ENCODE measurements at places on chromosomes 1 and 21.

DNA sequence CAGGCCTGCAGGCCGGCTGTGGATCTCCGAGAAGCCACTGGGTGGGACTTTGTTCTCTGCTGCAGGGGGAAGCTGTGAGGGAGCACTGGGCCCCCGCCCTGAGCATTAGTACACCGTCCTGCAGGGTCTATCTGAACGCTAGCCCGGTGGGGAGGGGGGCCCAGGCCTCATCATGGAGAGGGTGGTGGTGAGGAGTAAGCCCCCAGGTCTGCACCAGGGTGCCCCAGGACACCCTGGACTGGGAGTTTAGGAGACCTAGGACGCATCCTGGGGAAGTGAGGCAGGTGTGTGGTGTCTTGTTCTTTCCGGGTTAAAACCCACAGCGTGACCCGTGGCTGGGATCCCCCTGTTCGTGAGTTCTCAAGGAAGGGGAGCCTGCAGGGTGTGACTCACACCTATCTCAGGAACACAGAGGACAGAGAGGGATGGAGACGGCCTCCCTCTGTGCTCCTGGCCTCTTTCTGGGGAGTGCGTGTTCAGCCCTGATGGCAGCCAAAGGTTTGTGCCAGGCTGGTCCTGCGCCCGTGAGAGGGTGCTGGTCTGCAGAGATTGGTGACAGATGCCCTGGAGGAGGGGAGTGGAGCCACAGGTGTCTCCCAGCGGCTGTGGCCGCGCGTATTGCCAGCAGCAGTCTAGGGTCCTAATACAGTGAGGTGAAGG is 44.8 kb downstream of the AGPAT3 start:
- DNase-seq = no peak

GRCh38 chr1:53328541-53329499 is 950 bp upstream of the LRP8 start:
- no peak for DNase-seq

- DNase-seq = no peak
Observed at GRCh38 chr1:231185391-231185790, 23.5 kb downstream of the TRIM67 start.

DNA sequence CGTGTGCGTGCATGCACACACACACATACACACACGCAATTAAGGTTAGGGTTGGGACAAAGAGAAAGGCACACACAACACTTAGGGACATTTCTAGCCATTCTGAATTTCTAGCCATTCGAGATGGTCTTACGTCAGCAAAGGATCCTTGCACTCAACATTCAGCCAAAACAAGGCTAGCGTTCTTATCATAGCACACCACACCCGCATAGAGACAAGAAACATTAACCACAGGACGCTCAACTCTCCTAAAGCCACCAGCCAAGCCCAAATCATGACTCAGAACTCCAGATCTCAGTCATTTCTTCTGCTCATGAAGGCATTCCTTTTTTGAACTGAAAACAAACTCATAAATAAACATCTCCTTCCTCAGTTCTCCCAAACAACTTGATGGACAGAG is 106.8 kb downstream of the LMO4 start:
- DNase-seq = no peak

GRCh38 chr1:17066361-17067068 is 12.7 kb upstream of the SDHB start:
- DNase-seq = no peak

GRCh38 chr1:181592255-181592859 is 109.0 kb downstream of the CACNA1E start:
- DNase-seq = no peak

GRCh38 chr1:41366455-41367287 is 5.4 kb downstream of the FOXO6 start:
- DNase-seq = no peak

- no peak for DNase-seq
Observed at GRCh38 chr1:156654700-156655099, 12.8 kb downstream of the BCAN start.

- no peak for DNase-seq
Observed at GRCh38 chr1:96104506-96104905, 617.1 kb upstream of the PTBP2 start.

- DNase-seq = no peak
Observed at GRCh38 chr1:153288634-153289275, 24.0 kb downstream of the PGLYRP3 start.

DNA sequence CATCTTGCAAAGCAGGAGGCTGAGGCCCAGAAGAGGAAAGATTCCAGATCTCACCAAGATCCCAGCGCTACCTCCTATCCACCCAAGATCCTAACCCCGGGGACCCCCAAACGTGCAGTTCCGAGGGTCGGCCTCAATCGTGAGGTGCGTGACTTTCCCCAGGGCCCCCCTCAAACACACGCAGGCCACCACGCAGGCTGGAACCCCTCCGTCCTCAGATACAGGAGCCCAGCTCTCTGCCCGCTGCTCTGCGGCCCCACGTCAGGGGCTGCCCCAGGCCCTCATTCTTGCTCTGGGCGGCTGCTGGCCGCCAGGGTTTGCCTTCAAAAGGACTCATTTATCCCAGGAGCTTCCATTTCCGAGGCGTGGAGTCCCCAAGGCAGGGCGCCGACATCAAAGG is 39.9 kb downstream of the KRTAP10-1 start:
- DNase-seq = no peak

- no peak for DNase-seq
Observed at GRCh38 chr21:45539796-45540600, 2.2 kb downstream of the SLC19A1 start.

DNA sequence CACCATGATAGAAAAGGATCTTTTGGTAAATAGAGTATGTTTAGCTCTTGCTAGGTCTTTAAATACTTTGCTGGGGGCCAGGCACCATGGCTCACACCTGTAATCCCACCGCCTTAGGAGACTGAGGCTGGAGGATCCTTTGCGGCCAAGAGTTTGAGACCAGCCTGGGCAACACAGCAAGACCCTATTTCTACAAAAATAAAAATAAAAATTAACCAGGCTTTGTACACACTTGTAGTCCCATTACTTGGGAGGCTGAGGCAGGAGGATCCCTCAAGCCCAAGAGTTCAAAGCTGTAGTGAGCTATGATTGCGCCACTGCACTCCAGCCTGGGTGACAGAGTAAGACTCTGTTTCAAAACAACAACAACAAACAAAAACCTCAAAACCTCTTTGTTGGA is 1.1 kb upstream of the KCNE2 start:
- no peak for DNase-seq

- peak; percentile 75 for DNase-seq
Observed at GRCh38 chr1:35345439-35345981, 77.0 kb downstream of the ZMYM4 start.

GRCh38 chr1:2801046-2801445 is 447 bp downstream of the TTC34 start:
- no peak for DNase-seq

- no peak for DNase-seq
Observed at GRCh38 chr1:201552941-201553351, 14.0 kb downstream of the NAV1 start.

DNA sequence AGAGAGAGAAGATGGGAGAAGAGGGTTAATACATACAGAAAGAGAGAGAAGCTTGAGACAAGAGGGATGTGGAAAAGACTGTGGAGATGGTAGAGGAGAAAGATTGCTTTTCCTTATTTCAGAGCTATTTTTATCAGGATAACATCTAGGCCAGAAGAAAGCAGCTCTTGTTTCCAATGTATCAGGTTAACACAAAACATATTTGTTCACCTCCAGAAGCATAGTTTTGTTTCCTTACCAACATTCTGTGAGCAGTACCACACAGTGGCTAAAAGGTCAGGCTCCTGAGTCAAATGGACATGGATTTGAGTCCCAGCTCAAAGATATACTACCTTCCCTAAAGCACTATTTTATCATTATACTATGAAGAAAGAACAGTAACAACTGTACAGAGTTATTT is 185.5 kb downstream of the DUSP10 start:
- no peak for DNase-seq

DNA sequence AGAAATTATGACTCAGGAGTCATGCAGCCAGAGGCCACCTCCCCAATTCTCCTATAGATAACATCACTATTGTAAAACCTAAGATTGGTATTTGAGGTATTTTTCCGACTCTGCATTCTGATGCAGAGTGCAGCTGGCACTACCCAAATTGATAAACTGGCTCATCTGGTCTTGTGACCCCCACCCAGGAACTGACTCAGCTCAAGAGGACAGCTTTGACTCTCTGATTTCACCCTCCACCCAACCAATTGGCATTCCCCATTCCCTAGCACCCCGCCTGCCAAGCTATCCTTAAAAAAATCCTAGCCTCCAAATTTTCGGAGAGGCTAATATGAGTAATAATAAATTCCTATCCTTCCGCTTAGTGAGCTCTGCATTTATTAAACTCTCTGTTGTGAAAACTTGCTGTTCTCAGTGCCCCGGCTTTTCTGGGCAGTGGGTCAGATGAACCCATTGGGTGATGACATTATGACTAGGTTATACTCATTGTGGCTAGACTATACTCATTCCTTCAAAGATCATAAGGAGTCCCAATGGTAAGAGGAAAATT is 39.4 kb upstream of the EPS15 start:
- DNase-seq = no peak

DNA sequence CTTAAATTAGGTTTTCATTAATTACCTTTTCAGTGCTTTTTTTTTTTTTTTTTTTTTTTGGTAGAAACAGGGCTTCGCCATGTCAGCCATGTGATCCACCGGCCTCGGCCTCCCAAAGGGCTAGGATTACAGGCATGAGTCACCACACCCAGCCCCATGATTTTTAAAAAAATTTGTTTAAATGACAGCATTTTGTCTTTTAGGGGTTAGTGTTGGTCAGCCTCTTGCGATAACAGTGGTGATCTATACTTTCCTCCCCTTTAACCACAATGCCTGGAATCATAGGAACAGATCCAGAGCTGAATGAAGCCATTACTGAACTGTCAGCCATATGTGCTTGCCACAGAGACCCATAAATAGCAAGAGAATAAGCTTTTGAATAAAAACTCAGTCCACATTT is 73.9 kb downstream of the CACHD1 start:
- no peak for DNase-seq

DNA sequence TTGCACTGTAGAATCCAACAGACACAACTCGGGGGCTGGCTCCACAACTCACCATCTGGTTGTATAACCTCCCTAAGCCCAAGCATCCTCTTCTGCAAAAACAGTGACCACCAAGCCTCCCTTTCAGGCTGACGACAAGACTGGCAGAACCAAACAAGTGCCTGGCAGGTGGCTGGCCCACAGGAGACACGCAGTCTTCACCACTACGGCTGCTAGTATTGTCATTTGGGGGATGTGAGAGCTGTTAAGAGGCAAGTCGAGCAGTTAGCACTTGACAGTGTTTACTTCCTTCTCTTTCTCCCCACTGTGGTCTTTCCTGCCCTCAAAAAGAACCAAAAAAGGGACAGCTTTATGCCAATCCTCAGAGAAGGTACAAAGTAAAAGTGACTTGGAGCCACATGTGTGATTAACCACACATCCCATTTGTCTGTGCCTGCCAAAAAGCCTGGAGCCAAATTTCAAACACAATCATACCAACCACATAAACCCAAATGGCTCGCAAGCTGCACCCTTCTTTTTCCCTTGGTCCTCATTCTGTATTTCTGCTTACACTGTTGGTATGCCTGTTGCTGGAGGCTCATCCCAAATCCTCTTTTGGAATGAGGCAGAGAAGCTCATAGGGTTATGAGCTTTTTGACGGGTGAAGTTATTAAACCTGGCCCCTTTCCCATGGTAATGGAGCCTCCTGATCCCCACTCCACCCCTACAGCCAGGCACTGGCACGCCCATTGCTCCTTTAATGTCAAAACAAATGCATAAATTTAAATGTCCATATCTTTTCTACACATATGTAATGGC is 94.1 kb downstream of the TGFBR3 start:
- no peak for DNase-seq

DNA sequence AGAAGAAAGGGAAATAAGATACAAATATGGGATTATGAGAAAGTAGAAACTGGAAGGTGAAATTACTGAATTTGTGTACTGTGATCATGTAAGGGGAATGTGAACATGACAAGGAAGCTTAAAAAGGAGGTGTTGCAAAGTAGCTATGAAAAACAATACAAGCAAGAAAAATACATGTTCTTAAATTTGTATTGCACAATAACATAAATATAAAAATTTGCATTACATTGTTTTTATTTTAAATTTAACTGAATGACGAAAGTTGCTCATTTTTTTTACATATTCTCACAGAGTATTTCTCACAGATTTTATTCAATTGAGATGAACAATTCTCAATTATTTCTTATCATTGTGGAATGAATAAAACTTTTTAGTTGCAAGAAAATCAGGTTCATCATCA is 874.8 kb downstream of the AMY1C start:
- no peak for DNase-seq

GRCh38 chr21:42061195-42061985 is 9.7 kb upstream of the UMODL1 start:
- no peak for DNase-seq

GRCh38 chr1:101166583-101167120 is 70.2 kb upstream of the S1PR1 start:
- no peak for DNase-seq

DNA sequence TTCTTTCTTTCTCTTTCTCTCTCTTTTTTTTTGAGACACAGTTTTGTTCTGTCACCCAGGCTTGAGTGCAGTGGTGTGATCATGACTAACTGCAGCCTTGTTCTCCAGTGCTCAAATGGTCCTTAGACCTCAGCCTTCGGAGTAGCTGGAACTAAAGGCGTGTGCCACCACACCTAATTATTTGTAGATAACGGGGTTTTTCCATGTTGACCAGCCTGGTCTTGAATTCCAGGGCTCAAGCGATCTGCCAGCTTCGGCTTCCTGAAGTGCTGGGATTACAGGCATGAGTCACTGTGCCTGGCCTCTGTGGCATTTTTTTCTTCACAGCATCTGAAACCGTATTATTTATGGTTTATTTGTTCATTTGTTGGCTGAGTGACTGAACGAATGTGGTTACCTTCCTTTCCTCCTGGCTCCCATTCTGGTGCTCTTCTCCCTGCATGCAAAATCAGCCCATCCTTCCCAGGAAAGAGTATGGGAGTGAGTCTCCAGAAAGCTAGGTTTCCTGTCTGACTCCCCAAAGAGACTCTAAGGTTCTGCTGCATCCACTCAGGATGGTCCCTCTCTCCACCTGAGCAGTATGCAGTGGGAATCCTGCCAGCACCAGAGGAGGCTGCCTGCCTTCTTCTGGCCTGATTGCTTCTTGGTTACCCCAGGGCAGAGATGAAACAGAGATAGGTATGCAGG is 155.0 kb upstream of the BEND5 start:
- DNase-seq = no peak

DNA sequence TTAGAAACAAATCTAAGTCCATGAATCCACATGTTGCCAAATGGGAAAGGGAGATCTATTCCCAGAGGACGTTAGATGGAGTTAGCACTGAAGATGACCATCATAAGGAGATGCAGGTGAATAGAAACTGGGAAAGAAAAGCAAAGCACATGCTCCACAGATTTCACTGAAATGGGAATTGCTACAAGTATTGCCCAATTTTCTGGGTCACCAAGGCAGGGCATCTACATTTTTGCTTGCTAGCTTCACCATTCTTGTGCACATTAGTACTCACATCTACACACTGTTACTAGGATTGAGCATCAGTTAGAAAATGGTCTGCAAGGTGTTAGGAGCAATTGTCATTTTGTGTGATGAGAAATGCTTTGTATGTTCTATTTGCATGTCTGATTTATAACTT is 99.1 kb downstream of the JAK1 start:
- no peak for DNase-seq
